ENCODE measurements at places on chromosomes 4 and X. TPM values are rescaled to one million over a fixed set of nuclear protein-coding genes. Genes with fewer than 3 reads are reported as not detected.

Gene MTTP
- total RNA-seq: under 0.01 TPM

Gene TEX13B
- not detected for total RNA-seq

Gene MAGEA9B
- total RNA-seq: not detected

Gene ADAM29
- not detected for total RNA-seq

Gene MTNR1A
- total RNA-seq: not detected

Gene DAPP1
- 0.09 TPM for total RNA-seq

Gene PRDM8
- 2.1 TPM for total RNA-seq

Measured in bronchial smooth muscle cell (primary cell).